ENCODE measurements at places on chromosomes 3 and 15.

GRCh38 chr3:72482589-72483321 lies 365.5 kb downstream of the SHQ1 start:
- peak; percentile 47 for DNase-seq

- no peak for DNase-seq
Observed at GRCh38 chr15:45143056-45143455, 13.3 kb downstream of the DUOX1 start.

GRCh38 chr3:47416041-47416440 lies 35.2 kb downstream of the PTPN23 start:
- no peak for DNase-seq

DNA sequence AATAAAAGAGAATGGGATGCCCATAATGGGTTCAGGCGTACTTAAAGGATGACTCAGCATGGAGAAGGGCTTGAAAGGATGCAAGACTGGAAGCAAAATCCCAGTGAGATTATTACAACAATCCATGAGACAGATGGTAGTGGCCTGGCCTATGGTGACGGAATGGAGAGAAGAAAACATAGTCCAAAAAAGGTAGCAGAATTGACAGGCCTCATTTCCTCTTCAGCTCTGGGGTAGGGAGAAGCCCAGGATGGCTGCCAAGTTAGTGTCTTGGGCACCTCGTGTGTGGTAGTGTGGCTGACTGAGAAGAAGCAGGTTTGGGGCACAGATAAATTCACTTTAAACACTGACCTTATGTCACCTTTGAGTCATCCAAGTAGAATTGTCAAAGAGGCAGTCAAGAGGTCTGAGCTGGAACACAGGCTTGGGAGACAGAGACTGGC lies 18.1 kb downstream of the MB21D2 start:
- no peak for DNase-seq

DNA sequence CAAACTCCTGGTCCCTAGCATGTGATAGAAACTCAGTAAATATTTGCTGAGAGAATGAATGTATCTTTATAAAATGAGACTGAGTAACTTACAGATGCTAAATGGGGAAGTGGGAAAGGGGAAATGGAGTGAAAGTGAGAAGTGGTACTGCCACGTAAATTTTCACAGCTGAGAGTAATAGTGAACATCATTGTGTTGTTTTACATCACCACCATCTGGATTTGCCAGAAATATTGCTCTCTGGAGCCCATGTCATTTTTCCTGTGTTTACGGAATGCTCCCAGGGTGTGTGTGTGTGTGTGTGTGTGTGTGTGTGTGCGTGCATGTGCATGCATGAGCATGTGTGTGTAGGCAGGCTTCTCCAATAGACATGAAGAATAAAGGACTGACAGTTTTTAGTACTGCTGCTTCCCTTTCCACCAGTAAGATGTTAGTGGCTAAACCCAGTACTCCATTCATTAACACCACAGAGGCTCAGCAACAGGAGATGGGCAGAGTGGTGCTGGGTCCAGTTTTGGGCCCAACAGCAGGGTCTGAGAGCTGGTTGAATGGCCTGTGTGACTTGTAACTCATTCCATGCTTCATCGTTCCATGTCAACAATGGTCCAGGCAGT lies 57.3 kb downstream of the DIPK2A start:
- DNase-seq = no peak

- no peak for DNase-seq
Observed at GRCh38 chr3:139586420-139587017, 47.0 kb upstream of the RBP1 start.

GRCh38 chr15:95853350-95853749 lies 477.1 kb upstream of the NR2F2 start:
- DNase-seq = no peak

GRCh38 chr15:74958320-74958907 lies 1.8 kb upstream of the RPP25 start:
- DNase-seq = no peak

GRCh38 chr3:185582236-185582635 lies 3.9 kb upstream of the SENP2 start:
- no peak for DNase-seq

DNA sequence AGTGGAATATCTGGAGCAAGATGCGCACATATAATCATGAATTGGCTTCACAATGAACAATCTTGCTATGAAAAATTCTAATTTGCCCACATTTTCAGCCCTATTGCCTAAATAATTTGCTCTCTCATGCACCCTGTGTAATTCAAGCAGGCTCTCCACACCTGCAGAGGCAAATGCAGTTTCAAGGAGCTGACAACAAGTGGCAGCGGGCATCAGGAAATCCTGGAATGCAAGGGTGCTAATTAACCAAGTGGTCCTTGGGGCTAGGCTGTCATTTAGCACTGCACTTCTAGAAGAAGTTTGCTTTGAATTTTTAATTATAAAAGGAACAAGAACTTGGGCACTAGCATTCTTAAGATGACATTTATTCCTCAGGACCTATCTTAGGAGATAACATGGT lies 56.3 kb upstream of the ICE2 start:
- DNase-seq = no peak

DNA sequence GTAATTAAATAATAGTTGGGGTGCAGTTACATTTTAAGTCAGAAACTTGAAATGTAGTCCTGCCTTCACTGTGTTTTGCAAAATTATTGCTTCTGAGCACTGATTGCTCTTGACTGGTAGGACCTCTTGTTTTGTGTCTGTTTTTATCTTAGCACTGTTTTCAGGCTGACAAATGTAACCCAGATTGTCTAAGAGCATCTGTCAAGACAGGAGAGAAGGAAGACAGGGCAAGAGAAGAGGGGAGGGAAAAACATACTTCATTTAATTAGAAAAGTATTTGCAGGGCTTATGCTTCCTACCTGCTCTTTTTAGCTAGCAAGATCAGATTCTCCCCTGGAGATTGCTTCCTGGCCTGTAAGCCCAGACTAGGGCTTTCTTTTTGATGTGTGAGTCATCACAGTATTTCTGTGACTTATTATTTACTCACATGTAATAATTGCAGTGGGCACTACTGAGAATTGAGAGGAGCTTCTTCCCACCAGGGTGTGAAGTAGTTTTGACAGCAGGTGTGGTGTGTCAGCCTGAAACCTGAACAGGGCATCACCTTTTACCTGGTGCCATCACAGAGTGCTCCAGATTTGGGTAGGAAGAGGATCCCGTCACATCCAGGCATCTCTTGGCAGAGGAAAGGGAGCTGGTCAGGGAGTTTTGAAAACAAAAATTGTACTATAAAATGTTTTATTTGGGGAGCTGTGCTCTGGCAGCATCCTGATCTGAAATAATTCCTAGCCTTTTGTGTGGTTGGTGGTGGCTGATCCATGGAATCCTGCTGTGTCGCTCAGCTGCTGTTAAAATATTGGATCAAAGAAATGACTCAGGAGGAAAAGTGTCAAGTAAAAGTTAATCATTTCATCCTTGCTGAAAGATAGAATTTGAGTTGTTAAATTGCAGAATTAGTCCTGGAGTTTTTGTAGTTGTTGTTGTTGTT lies 98.2 kb downstream of the TMEM108 start:
- no peak for DNase-seq

- DNase-seq = no peak
Observed at GRCh38 chr15:61530769-61531168, 301.7 kb upstream of the RORA start.

DNA sequence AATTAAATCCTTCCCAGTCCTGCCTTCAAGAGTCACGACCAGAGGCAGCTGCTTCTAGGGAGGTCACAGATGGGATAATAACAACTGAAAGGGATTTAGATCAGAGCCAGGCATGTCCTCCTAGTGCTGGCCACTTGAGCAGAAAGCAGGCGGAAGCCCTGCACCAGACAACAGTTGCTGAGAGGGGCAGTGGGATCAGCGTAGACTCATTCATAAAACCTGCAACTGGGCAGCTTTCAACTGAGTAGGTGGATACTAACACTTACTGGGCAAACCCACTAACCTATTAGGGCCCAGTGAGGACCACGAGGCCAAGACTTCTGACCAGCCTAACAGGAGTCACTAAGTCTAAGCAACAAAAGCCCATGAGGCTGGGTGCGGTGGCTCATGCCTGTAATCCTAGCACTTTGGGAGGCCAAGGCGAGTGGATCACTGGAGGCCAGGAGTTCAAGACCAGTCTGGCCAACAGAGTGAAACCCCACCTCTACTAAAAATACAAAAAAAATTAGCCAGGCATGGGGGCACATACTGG lies 67.0 kb downstream of the DAPK2 start:
- no peak for DNase-seq

DNA sequence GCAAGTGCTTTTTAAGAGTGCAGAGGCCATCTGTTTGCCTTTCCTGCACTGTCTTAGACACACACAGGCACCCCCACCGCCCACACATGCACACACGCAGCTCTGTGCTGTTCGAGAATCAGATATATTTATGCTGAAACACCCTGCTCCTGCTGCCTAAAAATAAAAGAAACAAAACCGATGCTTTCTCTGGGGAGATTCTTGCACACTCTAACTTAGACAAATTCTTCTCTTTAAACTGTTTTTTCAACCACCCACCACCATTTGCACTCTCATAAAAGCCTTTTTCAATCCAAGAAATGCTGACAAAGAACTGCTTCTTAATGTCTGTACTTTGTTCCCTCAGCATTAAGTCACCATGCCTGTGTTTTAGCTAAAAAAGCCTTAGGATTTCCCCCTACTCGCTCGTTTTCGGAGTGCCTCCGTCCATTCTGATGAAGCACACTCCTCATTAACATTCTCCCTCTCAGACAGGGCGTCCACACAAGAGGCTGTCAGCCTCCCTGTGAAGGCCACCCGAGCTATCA lies 26.2 kb downstream of the SLC12A8 start:
- DNase-seq = no peak

DNA sequence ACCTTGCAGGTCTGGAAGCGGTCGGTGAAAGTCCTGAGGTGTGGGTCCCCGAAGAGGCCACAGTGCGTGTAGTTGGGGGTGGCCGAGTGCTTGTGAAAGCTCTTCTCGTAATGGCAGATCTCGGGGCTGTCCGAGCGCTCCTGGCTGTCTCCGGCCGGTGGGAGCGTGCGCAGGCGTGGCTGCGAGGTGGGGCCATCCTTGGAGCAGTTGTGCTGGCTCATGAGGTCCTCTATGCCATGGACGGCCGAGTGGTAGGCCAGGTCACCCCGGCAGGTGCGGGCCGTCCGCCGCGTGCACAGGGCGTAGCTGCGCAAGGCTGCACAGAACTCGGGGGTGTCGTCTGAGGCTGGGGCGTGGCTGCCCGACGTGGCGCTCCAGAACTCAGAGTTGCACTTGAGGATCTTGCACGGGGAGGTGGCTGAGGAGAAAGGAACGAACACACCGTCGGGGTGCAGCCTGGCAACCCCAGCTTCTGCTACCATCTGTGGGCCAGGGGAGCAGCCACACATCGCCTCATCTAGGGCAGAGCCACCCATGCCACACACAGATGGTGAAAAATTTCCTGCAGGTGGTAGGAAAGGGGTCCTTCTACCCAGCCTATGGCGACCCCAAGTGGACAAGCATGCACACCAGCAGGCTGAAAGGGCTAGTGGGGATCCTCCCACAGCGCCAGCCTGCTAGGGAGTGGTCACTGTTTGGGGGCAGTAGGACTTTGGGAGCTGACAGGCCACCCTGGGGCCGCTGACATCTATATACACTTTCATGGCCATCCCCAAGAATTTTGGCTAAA lies 36.7 kb downstream of the RGMA start:
- no peak for DNase-seq

GRCh38 chr3:20185331-20185678 lies 701 bp downstream of the SGO1 start:
- no peak for DNase-seq

GRCh38 chr3:88621586-88621985 lies 471.8 kb downstream of the C3orf38 start:
- no peak for DNase-seq

GRCh38 chr15:78263351-78263781 lies 996 bp upstream of the DNAJA4 start:
- DNase-seq = no peak

- DNase-seq = no peak
Observed at GRCh38 chr3:42119561-42120355, 28.6 kb downstream of the TRAK1 start.

- DNase-seq = no peak
Observed at GRCh38 chr3:161430307-161430706, 59.0 kb upstream of the SPTSSB start.

DNA sequence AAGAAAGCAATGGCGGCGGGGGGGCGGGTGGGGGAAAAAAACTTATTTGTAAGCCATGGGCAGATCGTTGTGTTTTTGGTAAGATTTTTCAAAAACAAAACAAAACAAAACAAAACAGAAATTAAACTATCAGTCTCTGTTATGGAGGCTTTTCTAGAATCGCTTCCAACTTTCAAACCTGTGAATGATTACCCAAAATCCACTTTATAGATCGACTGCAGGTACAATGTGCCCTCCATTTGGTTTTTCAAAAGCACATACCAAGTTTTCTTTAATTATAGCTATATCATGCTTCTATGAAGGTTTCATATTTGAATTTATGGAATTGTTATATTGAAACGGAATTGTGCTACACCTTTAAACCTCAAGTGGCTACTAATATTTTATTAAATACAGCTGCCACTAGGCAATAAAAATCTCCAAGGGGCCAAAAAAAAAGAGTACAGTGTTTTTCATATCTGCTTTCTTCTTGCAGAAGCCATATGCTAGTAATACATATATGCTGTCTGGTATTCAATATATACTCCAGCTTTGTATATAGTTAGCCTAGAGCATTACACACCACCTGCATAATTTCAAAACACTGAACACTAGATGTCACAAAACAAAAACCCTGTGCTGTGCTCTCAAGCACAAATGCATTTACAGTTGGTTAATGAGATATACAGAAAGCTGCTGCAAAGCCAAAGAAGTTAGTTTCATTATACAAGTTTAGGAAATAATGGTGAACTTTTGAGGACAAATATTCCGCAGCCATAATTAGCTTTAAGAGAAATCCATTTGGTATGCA lies 683.8 kb upstream of the NR2F2 start:
- no peak for DNase-seq

- no peak for DNase-seq
Observed at GRCh38 chr3:183288117-183288516, 35.1 kb downstream of the B3GNT5 start.

GRCh38 chr3:120470870-120471269 lies 20.1 kb upstream of the FSTL1 start:
- no peak for DNase-seq

GRCh38 chr3:17035033-17035432 lies 150.3 kb downstream of the PLCL2 start:
- no peak for DNase-seq

- no peak for DNase-seq
Observed at GRCh38 chr15:35481992-35482391, 64.0 kb downstream of the DPH6 start.

DNA sequence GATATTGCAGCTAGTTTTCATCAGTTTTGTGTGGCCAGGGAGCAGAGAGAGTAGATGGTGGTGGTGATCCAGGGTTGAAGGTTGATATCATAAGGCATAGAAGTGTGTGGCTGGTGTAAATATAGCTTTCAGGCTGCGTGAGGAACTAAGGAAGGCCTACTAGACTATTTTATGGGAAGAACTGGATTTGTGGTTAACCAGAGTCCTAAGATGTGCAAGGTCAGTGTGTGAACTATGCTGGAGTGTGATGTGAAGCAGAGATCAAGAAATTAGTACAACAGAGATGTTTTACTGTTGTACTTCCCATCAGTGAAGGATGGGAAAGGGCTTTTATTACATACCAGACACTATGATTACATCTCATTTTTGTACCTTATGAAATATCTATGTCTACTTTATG lies 41.5 kb downstream of the MAPK6 start:
- no peak for DNase-seq
